Activated CD4-positive, alpha-beta T cell treated with anti-CD3 and anti-CD28 coated beads, Interleukin-10, Interleukin-2, amounts not matched to agents 100 ng/mL and 50 ng/mL, durations not matched to agents 16 hours and 8 hours (primary cell): ENCODE measurements at places on chromosomes 3 and 15.

GRCh38 chr15:36961956-36962355 lies 138.4 kb downstream of the MEIS2 start:
- no peak for DNase-seq

DNA sequence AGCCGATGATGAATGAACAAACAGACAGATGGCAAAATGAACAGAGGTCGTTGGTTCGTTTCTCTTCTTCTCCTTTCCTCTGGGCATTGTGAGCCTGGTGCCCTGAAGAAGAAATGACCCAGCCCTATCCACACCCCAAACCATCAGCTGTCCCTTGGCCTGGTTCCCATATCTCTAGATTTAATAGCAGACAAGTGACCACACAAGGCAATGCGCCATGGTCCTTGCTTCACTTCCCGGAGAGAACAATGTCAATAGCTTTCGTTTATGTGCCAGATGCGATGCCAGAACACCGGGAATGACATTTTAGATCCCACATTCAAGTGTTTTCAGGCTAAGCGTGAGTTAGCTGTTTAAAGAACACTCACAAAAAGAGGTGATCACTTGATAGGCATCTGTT lies 17.7 kb downstream of the POC1A start:
- no peak for DNase-seq

DNA sequence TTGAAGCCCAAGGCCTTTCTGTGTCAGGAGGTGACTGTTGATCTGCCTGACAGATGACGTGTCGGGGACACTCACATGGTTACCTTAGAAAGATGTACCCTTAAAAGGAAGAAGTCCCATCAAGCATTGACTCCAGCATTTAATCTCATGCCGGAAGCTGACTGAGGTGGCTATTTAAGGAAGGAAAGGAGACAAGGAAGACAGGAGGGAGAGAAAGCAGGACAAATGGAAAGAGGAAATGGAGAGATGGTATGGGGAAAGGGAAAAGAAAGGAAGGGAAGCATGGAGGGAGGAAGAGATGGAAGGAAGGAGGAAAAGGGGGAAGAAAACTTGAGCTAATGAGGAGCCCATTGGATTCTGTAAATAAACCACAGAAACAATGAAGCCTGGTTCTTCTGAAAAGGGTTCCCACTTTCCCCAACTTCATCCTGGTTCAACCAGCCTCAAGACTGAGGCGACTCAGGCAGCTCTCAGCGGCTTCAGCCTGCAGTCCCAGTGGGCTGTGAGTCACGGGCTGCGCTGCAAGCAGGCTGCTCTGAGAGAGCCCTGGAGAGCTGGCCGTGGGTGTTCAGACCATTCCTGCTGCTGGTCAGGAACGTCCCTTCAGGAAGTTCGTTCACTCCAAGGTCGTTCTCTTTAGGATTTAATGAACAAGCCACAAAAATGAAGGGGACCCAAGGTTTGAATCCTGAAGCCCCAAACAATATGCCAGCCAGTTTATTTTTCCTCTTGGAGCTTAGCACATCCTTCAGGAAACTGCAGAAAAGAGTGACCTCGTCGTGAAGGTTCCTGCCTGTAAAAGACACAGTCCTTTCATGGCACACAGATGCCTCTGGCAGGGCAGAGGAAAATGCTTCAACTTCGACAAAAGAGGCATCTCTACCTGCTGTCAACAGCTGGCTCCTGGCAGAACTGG lies 69.6 kb upstream of the THBS1 start:
- DNase-seq = no peak

DNA sequence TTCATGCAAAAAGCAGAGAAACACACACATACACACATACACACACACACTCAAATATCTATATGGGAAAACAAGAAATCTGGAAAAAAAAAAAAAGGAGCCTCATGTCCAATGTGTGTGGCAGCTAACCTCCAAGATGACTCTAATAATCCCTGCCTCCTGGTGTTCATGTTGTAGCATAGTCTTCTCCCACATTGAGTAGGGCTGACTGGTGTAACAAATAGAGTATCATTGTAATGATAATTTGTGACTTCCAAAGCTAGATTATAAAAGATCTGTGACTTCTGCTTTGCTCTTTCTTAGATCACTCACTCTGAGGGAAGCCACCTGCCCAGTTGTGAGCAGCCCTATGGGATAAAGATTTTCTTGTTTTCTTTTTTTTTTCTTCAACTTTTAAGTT lies 130.9 kb upstream of the TNIK start:
- DNase-seq = no peak

GRCh38 chr3:54830658-54831057 lies 97.2 kb downstream of the LRTM1 start:
- peak; percentile 30 for DNase-seq

DNA sequence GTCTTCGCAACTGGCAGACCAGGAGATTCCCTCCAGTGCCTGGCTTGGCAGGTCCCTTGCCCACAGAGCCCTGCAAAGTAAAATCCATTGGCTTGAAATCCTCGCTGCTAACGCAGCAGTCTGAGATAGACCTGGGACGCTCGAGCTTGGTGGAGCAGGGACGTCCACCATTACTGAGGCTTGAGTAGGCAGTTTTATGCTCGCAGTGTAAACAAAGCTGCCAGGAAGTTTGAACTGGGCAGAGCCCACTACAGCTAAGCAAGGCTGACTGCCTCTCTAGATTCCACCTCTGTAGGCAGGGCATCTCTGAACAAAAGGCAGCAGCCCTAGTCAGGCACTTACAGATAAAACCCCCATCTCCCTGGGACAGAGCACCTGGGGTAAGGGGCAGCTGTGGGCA lies 205.0 kb upstream of the MME start:
- DNase-seq = no peak

DNA sequence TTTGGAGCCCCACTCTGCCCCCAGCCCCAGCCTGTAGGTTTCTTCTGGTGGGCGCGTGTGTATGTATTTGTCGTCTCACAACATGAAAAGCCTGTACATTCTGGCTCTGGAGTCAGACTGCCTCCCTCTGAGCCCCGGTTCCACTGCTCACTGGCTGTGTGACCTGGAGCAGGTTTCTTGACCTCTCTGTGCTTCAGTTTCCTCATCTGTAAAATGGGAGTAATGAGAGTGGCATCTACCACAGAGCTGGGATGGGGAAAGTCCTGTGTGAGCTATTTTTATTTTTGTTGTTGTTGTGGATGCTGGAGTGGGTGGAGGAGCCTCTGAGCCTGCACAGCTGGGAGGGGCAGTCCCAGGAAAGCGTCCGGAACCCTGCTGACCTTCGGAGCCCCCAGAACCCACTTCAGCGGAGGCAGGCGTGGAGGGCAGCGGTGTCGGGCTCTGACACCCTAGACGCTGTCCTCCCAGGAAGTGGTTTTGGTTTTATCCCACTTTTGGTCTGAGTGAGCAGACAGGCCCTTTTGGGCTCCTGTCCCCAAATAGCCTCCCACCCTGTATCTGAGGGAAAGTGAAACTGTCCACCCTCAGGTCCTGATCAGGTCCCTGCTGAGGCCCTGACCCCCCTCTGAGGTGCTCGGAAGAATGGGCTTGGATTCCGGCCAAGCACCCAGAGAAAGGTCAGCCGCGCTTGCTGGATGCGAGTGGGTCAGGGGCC lies 103.5 kb downstream of the CHSY1 start:
- no peak for DNase-seq

DNA sequence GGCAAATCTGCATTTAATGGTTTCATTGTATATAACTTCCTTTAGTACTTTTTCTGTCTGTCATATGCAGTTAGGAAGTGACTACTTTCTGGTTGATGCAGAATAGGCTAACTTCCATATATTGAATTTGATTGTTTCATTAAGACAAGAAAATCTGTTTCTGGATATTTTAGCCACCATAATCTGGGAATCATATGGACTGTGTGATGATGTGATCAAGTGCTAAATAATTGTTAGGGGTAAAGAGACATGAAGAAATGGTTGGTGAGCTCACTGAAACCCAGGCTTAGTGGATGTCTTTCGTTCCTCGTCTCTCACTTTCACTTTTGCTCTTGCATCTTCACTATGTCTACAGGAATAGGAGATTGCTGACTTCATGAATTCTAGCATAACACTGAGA lies 3.5 kb upstream of the MNS1 start:
- DNase-seq = peak; percentile 53

GRCh38 chr3:173676094-173676493 lies 278.6 kb downstream of the NLGN1 start:
- no peak for DNase-seq

DNA sequence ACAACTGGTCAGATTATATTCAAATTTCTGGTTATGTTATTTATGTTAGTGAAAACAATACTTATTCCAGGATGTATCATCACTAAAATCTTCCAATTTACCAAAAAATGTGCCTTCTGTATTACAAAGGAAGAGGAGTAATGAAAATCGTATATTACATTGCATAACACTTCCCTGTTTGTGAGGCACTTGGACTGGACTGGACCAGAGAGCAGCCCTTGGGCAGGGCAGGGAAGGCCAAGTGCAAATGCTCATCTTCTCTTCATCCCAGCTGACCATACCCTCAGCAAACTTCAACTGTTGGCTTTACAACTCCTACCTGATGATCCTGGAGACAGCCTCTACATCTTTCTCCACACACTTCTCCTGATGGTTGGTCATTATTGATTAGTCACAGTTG lies 285.7 kb upstream of the MME start:
- no peak for DNase-seq

DNA sequence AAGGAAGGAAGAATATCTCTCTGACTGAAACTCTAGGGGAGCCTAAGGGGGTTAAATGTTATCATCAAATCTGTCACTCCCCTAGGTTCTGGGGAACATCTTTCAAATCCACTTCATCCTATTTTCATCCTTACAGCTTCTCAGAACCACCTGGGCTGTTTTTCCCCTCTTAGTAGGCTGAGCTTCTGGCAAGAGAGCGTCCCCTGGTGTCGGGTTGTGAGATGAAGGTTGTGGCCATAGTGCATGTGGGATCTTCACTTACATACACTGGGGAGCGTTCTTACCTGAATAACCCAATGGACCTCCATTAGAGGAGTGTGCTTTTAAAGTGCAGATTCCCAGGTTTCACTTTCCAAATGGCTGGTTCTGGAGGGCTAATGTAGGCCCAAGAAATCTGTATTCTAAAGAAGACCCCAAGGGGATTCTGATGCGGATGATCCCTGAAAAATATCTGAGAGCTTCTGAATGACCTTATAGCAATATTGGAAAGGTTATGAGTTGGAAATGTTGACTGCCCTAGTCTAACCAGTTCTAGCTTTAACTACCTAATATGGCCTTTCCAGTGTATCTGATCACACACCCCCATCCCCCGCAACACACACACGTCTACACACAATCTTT lies 663.7 kb downstream of the AGBL1 start:
- DNase-seq = peak; percentile 50

GRCh38 chr3:52930748-52931147 lies 33.4 kb upstream of the STIMATE start:
- no peak for DNase-seq

DNA sequence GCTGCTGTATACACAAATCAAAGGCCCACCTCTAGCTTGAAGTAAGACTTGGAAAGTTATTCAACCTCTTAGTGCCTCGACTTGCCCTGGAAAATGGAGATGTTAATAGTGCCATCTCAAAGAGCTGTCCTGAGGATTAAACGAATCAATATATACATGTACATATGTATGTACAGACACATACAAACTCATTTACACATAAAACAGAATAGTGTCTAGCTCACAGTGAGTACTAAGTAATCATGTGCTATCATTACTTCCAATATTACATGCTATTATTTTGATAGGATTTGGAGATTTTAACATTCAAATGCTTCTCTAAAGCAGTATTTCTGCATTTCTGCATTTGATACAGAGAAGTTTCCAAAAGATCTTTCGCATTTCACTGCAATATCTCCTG lies 20.5 kb downstream of the LARP6 start:
- no peak for DNase-seq

- peak; percentile 34 for DNase-seq
Measured at GRCh38 chr3:133040696-133041523, 2.7 kb downstream of the TMEM108 start.

GRCh38 chr3:160169139-160169976 lies 55.9 kb upstream of the C3orf80 start:
- DNase-seq = no peak

DNA sequence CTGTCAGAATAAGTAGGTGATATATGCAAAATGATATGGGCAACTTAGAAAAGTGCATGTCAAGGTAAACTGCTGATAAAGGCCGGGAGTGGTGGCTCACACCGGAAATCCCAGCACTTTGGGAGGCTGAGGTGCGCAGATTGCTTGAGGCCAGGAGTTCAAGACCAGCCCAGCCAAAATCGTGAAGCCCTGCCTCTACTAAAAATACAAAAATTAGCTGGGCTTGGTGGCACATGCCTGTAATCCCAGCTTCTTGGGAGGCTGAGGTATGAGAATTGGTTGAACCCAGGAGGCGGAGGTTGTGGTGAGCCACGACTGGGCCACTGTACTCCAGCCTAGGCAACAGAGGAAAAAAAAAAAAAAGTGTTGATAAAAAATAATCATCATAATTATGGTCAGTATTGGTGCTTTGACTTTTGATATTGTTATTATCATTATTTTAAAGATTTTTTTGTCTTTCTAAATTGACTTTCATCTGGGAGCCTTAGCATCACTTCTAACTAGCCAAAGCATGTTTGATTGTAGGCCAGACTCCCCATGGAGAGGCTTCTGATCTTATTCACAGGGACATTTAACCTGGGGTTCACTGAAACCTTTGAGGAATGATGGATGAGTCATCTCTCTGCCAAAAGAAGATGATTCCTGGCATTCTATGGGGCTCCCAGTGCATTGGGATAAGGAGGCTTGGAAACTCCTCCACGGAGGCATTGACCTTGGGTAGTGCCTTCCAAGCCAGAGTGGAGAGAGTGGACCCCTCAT lies 5.6 kb downstream of the ZBTB38 start:
- no peak for DNase-seq

- DNase-seq = peak; percentile 32
Measured at GRCh38 chr15:67185621-67186225, 68.7 kb downstream of the AAGAB start.

DNA sequence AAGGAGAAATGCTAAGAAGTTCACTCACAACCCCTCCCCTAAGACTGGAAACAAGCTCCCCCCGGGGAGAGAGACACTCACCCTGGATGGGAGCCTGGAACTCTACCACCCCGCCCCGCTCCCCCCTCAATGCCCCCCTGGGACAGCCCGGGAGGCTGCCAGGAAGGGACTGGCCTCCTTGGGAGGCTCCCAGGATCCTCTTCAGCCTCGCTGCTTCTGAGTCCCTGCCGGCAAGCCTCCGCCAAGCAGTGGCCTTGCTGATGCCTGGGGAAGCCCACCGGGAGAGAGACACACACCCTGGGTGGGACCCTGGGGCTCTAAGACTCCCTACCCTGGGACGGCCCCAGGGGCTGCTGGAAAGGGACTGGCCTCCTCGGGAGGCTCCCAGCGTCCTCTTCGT lies 33.4 kb downstream of the CPEB1 start:
- no peak for DNase-seq

DNA sequence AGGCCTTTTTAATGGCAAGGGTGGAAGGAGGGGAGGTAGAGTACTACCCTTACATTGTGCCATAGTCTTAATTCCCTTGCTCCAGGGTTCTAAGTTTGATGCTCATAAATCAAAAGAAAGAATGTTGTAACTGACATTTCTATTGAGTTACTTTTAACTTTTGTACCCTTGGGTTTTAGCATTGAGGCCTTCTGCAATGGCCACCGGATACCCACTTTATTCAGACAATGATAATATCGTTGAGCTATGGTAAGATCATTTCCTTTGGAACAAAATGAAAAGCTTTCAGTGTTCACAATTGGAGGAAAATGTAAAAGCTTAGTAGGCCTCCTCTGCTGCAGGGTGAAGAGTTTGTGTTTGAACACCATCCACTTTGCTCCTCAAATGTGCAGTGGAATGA lies 16.8 kb downstream of the CGNL1 start:
- DNase-seq = no peak

- DNase-seq = no peak
Measured at GRCh38 chr3:192902549-192902948, 15.1 kb downstream of the MB21D2 start.
